ENCODE measurements at places on chromosomes 7 and 10. TPM values are rescaled to one million over a fixed set of nuclear protein-coding genes. Genes with fewer than 3 reads are reported as not detected.

GRCh38 chr7:77644774-77645173 is 51.5 kb upstream of the RSBN1L start:
- no peak for DNase-seq
- no peaks in the 10 kb centered on the region for H3K36me3 ChIP-seq
- no peaks in the 10 kb centered on the region for H3K4me1 ChIP-seq
- no peaks in the 10 kb centered on the region for H3K27me3 ChIP-seq

DNA sequence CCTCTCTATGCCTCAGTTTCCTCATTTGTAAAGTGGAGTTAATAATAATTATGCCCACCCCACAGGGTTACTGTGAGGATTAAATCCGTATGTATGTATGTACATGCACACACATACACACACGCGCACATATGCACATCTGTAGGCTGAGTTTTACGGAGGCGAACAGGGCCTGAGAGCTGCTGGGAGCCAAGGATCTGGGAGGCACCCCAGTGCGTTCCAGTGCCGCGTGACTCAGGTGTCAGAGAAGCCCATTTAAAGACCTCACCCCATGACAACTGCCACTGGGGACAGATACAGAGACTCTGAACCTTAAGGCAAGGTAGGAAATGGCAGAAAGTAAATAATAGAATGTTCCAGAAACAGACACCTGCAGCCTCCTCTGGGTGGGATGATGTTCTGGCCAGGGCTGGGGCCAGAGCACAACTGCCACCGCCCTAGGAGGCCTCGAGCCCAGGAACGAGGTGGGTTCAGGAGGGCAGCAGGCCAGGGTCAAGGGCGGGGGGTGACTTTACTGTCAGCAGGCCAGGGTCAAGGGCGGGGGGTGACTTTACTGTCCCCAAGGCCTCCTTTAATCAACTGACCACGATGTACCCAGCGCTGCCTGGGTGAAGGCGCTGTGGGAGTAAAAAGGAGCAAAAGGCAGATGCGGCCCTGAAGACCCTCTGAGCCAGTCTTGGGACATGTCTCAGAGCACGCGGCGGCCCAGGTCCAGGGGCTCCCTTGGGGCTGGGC is 54.9 kb downstream of the PRKAG2 start:
- H3K27ac ChIP-seq, result no peak overlapping the region
- H3K4me3 ChIP-seq, result no peak overlapping the region
- no peaks in the 10 kb centered on the region for H3K4me1 ChIP-seq
- no peaks in the 10 kb centered on the region for H3K36me3 ChIP-seq
- no peak for DNase-seq

DNA sequence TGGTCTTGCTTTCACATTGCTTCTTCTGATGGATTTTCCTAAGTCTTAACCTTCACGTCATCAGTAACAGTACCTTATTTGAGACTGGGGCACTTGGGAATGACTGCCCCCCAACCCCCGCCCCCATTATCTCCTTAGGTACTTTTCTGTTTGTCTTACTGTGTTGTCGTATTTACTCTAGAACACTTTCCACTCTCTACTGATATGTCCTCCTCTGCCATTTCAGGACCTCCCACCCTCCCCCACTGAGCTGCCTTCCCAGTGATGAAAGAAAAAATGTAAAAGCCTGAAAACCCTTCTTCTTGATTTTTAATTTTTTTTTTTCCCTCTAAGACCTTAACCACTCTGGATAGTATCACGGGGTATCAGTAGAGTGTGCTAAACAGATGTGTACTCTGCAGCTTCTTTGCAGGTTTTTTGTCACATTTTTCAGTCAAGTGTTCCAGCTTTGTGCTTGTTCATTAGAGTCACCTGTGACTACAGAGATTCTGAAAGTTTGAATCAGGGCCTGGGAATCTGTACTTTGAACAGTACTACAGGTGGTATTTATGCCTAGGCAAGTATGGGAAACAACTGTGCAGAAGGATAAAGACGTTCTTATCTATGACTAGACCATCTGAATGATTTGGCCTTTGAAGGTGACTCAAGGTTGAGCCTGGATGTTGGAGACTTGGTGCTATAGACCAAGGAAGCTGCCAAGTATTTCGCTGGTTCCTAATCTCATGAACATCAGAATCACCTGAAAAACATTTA is 8.3 kb downstream of the CALU start:
- H3K4me1 ChIP-seq, result peaks cover 23% of the 10 kb centered on the region
- H3K27me3 ChIP-seq, result no peaks in the 10 kb centered on the region
- no peak overlapping the region for H3K4me3 ChIP-seq
- peaks cover 36% of the 10 kb centered on the region for H3K36me3 ChIP-seq

Gene ANKRD1
- not detected for total RNA-seq

Gene MDFIC
- total RNA-seq, result 84.1 TPM

GRCh38 chr7:97858221-97858620 is 14.0 kb downstream of the ASNS start:
- H3K27ac ChIP-seq, result no peak overlapping the region
- H3K4me3 ChIP-seq, result no peak overlapping the region
- peaks cover 7% of the 10 kb centered on the region for H3K4me1 ChIP-seq

DNA sequence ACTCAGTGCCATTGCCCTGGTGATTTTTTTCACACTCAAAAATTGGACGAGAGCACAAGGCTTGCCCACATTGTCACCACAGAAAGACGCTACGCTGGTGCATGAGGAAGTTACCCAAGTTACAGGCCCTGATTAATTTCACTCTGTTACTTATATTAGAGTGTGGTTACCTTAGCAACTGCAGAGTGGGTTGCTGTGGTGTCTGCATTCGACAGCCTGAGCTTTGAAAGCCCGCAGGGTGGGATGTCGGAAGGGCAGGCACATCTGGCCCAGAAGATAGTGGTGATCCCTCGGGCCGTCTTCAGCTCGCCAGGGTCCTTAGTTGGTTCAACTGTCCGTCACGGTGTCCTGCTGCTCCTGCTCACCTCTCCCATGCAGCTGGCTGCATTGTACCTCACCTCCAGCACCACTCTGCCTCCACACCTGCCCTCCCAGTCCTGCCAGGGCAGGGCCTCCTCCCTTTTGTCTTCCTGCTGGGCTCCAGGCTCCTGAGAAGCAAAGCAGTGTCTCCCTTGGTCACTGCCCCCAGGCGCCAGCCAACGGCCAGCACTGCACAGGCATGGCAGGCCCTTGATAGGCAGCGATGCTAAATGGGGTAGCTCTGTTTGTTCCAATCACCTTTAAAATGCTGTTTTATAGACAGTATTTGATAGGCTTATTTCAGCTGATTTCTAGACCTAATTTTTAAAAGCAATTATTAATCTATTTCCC is 167.2 kb downstream of the EBF3 start:
- no peak for DNase-seq
- no peaks in the 10 kb centered on the region for H3K36me3 ChIP-seq
- H3K4me3 ChIP-seq, result no peak overlapping the region
- no peak overlapping the region for H3K27ac ChIP-seq

DNA sequence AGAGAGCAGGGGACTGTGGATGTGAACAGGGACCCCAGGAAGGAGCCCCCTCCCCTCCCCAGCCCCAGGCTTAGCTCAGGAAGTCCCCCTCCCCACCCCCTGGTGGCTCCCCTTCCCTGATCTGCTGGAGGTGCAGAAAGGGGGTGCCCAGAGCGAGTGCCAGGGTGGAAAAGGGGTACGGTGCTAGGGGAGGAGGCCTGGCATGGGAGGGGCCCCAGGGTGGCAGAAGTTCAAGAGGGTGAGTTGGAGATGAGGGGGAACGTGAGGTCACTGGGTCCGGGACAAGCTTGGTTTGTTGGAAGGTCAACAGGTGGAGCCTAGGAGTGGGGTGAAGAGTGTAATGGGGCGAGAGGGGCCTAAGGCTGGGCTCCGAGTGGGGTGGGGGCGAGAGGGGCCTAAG is 21.5 kb upstream of the TBL2 start:
- H3K27ac ChIP-seq, result no peak overlapping the region
- H3K4me3 ChIP-seq, result no peak overlapping the region
- H3K4me1 ChIP-seq, result no peaks in the 10 kb centered on the region
- no peaks in the 10 kb centered on the region for H3K36me3 ChIP-seq
- H3K27me3 ChIP-seq, result peaks cover 5% of the 10 kb centered on the region

Gene LDB3
- total RNA-seq, result 0.05 TPM

Gene HOXA2
- not detected for total RNA-seq

- H3K36me3 ChIP-seq, result peaks cover 10% of the 10 kb centered on the region
- H3K4me3 ChIP-seq, result no peak overlapping the region
- H3K4me1 ChIP-seq, result no peaks in the 10 kb centered on the region
- no peaks in the 10 kb centered on the region for H3K27me3 ChIP-seq
- no peak overlapping the region for H3K27ac ChIP-seq
These were observed 22.2 kb upstream of the JMJD1C start for GRCh38 chr10:63487990-63488389.

GRCh38 chr7:149787428-149788299 is 14.3 kb upstream of the ZNF467 start:
- H3K27me3 ChIP-seq, result peaks cover 20% of the 10 kb centered on the region
- H3K4me3 ChIP-seq, result no peak overlapping the region
- no peaks in the 10 kb centered on the region for H3K4me1 ChIP-seq
- H3K27ac ChIP-seq, result no peak overlapping the region
- no peaks in the 10 kb centered on the region for H3K36me3 ChIP-seq

- no peak overlapping the region for H3K27ac ChIP-seq
- no peaks in the 10 kb centered on the region for H3K4me1 ChIP-seq
- no peaks in the 10 kb centered on the region for H3K36me3 ChIP-seq
- no peak for DNase-seq
- peaks cover 9% of the 10 kb centered on the region for H3K27me3 ChIP-seq
These were observed 32.8 kb upstream of the SORCS3 start for GRCh38 chr10:104608091-104608828.

DNA sequence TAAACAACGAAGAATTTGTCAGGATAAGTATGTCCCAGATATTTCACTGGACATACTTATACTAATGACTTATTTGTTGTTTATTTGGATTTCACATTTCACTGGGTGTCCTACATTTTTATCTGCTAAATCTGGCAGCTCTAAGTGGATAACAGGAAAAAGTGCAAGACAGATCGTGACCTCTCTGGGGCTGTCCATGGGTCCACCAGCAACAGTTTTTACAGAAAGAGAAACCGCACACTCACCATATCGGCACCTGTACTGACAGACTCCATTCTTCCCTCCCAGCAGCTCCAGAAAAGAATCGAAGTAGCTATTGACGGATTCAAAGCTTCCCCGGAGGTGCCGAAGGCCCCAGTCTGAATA is 393 bp downstream of the PLA2G12B start:
- H3K27me3 ChIP-seq, result peaks cover 30% of the 10 kb centered on the region
- no peak overlapping the region for H3K4me3 ChIP-seq
- no peak for DNase-seq
- no peak overlapping the region for H3K27ac ChIP-seq
- no peaks in the 10 kb centered on the region for H3K4me1 ChIP-seq
- no peaks in the 10 kb centered on the region for H3K36me3 ChIP-seq

- H3K4me3 ChIP-seq, result no peak overlapping the region
- DNase-seq, result no peak
- no peaks in the 10 kb centered on the region for H3K36me3 ChIP-seq
- no peak overlapping the region for H3K27ac ChIP-seq
These were observed 851.3 kb upstream of the POM121L12 start for GRCh38 chr7:52184006-52184703.

Gene NUTM2E
- 0.28 TPM for total RNA-seq

Gene HOGA1
- not detected for total RNA-seq

Gene VENTX
- 0.12 TPM for total RNA-seq

DNA sequence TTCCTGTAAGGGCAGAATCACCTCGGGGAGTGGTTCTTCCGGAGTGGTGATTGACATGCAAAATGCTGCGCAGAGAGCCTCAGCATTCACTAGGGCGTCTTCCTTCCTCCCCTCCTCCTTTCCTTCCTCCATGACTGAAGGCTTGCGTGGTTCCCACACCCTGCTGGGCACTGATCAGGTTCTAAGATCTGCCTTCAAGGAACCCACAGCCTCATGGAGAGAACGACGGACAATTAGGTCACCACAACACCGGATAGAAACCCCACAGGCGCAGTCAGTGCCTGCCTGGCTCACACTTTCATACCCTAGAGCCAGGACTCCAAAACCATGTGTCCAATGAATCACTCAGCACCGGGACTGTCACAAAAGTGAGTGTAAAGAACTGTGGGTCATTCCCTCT is 131.3 kb downstream of the DPP6 start:
- no peaks in the 10 kb centered on the region for H3K27me3 ChIP-seq

GRCh38 chr10:71285180-71285545 is 33.9 kb upstream of the SLC29A3 start:
- no peaks in the 10 kb centered on the region for H3K4me1 ChIP-seq
- no peak overlapping the region for H3K27ac ChIP-seq
- H3K4me3 ChIP-seq, result no peak overlapping the region
- peak; percentile 45 for DNase-seq
- H3K36me3 ChIP-seq, result no peaks in the 10 kb centered on the region

Gene SPDYE2B
- total RNA-seq, result not detected

DNA sequence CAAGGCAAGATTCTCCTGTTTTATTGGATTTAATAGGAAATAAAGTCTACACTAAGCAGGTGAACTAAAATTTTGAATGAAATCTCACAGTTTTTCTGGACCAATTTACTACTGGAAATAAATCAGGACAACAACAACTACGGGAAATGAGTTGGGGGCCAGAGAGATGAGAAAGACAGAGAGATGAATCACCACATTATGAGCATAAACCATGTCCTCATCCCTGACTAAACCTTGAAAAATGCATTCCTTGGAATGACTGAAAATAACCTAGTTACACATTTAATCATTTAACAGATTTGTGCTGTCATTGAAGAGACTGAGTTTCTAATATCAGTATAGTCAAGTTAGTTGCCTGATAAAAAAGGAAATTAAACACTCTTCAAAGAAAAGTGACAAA is 608.4 kb upstream of the KCND2 start:
- H3K27ac ChIP-seq, result no peak overlapping the region
- no peak for DNase-seq
- no peaks in the 10 kb centered on the region for H3K36me3 ChIP-seq
- no peak overlapping the region for H3K4me3 ChIP-seq
- no peaks in the 10 kb centered on the region for H3K4me1 ChIP-seq
- H3K27me3 ChIP-seq, result no peaks in the 10 kb centered on the region

Gene CHAT
- total RNA-seq, result not detected

DNA sequence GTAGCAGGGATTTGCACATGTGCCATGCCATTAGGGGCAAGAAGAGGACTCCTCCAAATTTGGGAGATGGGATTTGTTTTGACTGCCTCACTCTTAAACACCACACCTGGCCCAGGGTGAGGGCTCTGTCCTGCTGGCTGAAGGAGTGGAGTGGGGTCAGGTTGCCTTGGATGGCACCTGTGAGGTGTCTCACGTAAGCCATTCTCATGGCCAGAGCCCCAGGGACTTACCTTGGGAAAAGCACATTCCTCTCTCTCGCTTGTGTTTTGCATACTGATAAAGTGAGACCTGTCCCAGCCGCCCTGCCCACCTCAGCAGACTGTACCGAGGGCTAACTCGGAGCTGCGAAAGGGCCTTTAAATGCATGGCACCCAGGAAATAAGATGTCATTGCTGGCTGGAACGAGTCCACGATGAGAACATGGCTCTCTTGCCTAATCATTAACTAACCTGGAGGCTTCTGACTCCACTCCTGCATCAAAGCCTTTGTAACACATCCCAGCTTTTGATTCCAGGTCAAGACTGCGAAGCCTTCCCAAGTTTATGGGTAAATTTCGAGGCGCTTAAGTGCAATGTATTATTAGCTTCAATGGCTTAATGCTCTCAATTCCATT is 184.0 kb upstream of the RNF32 start:
- H3K36me3 ChIP-seq, result no peaks in the 10 kb centered on the region
- H3K4me1 ChIP-seq, result no peaks in the 10 kb centered on the region
- no peak overlapping the region for H3K4me3 ChIP-seq
- peaks cover 5% of the 10 kb centered on the region for H3K27me3 ChIP-seq
- no peak overlapping the region for H3K27ac ChIP-seq

Gene COMTD1
- total RNA-seq, result 43.2 TPM
